A549 treated with CpdA at 1 μM for 4 hours (cell line): ENCODE measurements at places on chromosomes 16 and 17. TPM values are rescaled to one million over a fixed set of nuclear protein-coding genes. Genes with fewer than 3 reads are reported as not detected.

Gene ABCC12
- 0.05 to 0.09 TPM (median 0.06 TPM) in 4 of 5 replicates, not detected in the other for total RNA-seq

Gene LGALS9
- total RNA-seq = 1.1 to 2.2 TPM (median 1.3 TPM) in 5 replicates

Gene PITPNM3
- 1.7 to 2.4 TPM (median 1.9 TPM) in 5 replicates for total RNA-seq

Gene USP22
- 124 to 134 TPM (median 129 TPM) in 5 replicates for total RNA-seq

Gene ATP2A3
- 3.6 to 5.4 TPM (median 4.3 TPM) in 5 replicates for total RNA-seq

Gene TBC1D28
- not detected in 5 replicates for total RNA-seq

Gene NLGN2
- total RNA-seq = 14.2 to 20.2 TPM (median 17.0 TPM) in 5 replicates

Gene MMP28
- 3.6 to 7.7 TPM (median 6.0 TPM) in 5 replicates for total RNA-seq

Gene CCT6B
- 0.85 to 1.6 TPM (median 1.2 TPM) in 5 replicates for total RNA-seq
